HCT116 (cell line): ENCODE measurements at places on chromosomes 2 and 18.

DNA sequence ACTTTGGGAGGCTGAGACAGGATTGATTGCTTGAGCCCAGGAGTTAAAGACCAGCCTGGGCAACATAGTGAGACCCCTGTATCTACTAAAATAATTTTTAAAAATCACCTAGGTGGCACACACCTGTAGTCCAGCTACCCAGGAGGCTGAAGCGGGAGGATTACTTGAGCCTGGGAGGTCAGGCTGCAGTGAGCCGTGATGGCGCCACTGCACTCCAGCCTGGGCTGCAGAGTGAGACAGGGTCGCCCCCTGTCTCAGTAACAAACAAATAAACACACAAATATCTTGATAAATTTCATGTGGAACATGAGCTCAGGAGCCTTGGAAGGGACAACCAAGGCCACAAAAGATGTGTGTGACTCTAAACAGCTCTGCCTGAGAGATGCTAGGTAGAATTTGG, 11.7 kb upstream of the ANKRD53 start:
- DNase-seq, result no peak

- no peak for DNase-seq
Observed at GRCh38 chr2:219079417-219079816, 18.7 kb upstream of the IHH start.

- DNase-seq, result no peak
Observed at GRCh38 chr2:222861411-222862105, 722 bp downstream of the ACSL3 start.

- DNase-seq, result no peak
Observed at GRCh38 chr18:63749489-63749888, 25.7 kb upstream of the SERPINB7 start.

DNA sequence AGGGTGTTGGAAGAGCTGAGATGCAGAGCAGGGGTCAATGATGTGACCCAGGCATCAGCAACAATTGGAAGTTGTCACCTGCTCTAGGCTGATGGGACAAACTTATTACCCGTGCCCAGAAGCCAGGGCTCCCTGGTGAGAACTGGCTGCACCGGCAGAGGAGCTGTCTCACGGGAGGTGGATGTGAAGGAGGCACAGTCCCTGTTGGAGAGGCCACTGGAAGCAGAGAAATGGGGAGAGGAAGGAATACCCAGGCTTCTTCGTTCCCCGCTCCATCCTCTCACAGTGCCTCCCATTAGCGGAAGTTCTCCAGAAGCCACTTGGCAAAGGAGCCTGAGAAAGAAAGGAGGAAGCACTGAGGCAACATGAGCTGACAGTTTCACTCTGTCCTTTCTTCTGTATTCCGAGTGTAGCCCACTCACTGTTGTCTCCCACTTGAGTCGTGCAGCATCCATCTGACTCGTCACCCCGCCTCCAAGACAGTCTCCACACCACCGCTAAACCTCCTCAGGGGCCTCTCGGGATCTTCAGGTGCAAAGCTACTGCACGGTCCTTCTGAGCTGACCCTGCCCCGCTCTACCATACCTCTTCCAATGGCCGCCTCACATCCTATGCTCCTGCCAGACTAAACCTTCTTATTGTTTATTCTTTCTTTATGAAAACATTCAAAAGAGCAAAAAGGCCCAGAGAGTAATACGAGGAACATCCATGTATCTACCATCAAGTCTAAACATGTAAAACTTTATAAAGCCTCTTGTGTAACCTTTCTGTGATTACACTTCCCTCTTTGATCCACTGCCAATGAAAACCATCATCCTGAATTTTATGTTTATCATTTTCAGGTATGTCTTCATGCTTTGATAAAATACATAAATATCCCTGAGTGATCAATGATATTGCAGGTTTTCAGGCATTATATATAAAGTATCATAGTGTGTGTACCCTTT, 19.1 kb upstream of the AFTPH start:
- no peak for DNase-seq

DNA sequence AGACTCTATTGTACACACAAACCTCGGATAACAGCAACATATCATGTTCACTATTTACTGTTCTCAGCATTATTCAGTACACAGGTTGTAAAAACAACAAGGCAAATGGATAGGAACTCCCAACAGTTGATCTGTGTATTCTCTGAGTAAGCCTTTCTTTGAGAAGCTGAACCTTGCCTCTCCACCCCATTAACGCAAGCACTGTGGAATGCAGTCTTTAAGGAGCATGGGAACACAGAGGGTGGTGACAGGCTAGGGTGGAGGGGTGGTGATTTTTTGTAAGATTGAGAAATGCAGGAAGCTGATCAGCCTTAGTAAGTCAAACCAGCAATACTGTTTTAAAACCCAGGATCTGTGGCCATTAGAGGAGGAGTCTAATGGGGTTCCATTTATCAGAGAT, 19.6 kb upstream of the SERPINB11 start:
- no peak for DNase-seq

DNA sequence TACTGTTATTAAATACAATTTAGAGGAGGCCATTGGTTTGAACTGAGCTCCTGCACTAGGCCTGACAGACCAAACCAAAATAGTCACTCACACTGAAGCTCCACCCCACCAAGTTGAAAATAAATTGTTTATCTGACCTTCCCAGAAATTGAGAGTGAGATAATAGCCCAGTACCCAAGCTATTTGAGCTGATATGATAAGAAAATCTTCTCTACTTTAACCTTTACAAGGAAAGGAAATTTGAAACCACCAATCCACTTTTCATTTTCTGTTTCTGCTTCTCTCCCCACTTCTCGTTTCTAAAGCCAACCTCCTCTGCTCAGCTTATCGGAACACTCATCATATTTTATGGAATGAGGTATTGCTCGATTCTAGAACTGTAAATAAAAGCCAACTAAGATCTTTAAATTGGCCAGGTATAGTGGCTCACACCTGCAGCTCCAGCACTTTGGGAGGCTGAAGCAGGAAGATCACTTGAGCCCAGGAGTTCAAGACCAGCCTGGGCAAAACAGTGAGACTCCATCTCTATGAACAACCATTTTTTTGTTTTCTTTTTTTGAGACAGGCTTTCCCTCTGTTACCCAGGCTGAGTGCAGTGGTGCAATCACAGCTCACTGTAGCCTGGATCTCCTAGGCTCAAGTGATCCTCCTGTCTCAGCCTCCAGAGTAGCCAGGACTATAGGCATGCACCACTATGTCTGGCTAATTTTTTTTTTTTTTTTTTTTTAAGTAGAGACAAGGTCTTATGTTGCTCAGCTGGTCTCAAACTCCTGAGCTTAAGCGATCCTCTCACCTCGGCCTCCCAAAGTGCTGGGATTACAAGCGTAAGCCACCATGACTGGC, 13.3 kb upstream of the GALM start:
- no peak for DNase-seq
